ENCODE measurements at places on chromosomes 13 and 19.

GRCh38 chr13:54592201-54592600 is 1563.6 kb downstream of the OLFM4 start:
- DNase-seq, result no peak

GRCh38 chr13:52020191-52020590 is 4.3 kb upstream of the UTP14C start:
- no peak for DNase-seq

DNA sequence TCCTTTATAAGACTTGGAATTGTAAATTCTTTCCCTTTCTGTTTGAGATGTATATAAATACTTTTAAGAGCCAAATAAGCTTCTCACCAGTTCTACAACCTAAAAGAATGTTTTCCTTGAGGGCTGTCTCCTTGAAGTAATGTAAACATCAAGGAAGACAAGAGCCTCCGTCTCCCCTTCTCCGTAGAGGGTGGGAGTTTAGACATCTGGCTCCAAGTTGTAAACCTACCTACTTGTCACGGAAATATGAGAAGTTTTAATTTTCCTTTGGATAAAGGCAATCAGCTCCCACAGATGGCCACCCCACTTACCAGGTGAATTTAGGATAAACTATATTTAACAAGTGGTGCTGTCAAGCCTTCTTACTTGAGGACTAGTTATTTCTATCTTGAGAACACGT is 237.9 kb downstream of the NALCN start:
- no peak for DNase-seq

- no peak for DNase-seq
These were observed 56.2 kb upstream of the RFC3 start for GRCh38 chr13:33761740-33762139.

- DNase-seq, result no peak
These were observed 27.6 kb upstream of the TPT1 start for GRCh38 chr13:45368571-45368970.

- no peak for DNase-seq
These were observed 585 bp downstream of the MAP1S start for GRCh38 chr19:17719730-17720400.

GRCh38 chr13:63901630-63902029 is 2486.0 kb upstream of the PCDH20 start:
- no peak for DNase-seq

DNA sequence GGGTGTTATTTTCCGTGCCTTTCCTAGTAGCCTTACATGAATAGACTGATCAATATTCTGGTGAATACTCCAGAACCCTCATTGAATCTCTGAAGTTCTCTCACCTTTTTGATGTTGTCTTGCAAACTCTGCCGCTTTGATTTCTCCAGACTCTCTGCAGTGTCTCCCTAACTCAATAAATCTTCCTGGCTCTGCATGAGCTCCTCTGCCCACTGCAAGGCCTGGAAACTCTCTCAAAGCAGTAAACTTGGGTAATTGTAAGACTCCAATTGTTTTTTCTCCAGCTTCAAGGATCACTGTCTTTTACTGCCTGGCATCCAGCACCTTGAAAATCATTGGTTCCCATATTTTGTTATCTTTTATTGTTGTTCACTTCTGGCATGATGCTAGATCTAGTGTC is 198.4 kb downstream of the GPC5 start:
- no peak for DNase-seq

- no peak for DNase-seq
These were observed 419.9 kb upstream of the PRR20A start for GRCh38 chr13:56720841-56721240.

- DNase-seq, result no peak
These were observed 36.2 kb downstream of the CLDN10 start for GRCh38 chr13:95588721-95589120.

GRCh38 chr13:59665732-59666131 is 498.0 kb downstream of the DIAPH3 start:
- no peak for DNase-seq

GRCh38 chr19:8506402-8506957 is 4.0 kb upstream of the PRAM1 start:
- DNase-seq, result no peak

GRCh38 chr13:42063105-42063504 is 14.7 kb downstream of the DGKH start:
- DNase-seq, result no peak
